ENCODE measurements at places on chromosomes 2 and 18. TPM values are rescaled to one million over a fixed set of nuclear protein-coding genes. Genes with fewer than 3 reads are reported as not detected.

DNA sequence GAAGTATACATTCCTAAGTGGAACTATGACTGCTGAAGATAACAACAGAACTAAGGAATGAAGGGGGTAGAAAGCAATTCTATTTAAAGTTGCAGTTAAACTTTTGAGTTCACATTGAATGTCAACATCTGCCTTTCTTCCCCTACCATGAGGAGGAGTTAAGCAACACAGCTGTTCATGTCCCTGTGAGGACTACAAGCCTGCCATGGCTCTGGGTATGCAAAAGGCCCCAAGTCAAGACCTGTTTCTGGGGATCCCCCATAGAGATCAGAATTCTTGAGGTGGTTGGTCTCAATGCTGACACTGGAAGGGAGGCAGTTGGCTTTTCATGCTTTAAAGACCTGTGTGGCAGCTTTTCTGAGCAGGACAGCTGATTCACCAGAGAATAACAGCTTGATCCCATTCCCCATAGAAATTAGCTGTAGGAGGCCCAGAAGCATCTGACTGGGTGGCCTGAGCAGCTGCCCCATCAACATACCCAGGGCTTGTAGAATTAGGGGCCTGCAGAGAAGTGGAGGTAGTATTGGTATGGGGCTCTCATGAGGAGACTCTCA, 131.0 kb downstream of the SETBP1 start:
- no peak overlapping the region for H3K4me3 ChIP-seq
- DNase-seq = no peak
- H3K36me3 ChIP-seq = peaks cover 10% of the 10 kb centered on the region
- H3K27me3 ChIP-seq = peaks cover 20% of the 10 kb centered on the region
- peaks cover 7% of the 10 kb centered on the region for H3K4me1 ChIP-seq
- no peak overlapping the region for H3K27ac ChIP-seq

DNA sequence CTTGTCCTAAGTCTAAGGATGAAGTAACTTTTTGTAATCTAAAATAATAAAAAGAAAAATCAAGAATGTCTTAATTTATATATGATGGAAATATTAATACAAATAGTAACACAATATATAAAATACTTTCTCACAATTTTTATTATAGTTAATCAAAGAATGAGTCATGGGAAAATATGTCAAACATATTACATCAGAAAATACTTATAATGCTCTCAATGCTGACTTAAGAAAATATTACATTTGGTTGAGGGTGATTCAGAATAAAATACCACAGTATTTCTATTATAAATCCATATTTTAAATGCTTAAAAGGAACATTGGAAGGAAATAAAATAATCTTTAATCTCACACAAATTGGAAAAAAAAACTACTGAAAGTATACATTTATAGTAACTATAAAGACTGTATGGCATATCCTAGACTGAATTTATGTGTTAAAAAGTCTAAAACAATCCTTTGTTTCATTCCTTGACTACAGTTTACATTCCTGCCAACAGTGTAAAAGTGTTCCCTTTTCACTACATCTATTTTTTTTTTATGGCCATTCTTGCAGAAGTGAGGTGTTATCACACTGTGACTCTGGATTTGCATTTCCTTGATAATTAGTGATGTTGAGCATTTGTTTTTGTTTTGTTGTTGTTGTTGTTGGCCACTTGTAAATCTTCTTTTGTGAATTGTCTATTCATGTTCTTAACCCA, 1573.5 kb upstream of the ACVR2A start:
- H3K27ac ChIP-seq = no peak overlapping the region
- no peaks in the 10 kb centered on the region for H3K36me3 ChIP-seq
- no peaks in the 10 kb centered on the region for H3K4me1 ChIP-seq
- no peaks in the 10 kb centered on the region for H3K27me3 ChIP-seq
- no peak overlapping the region for H3K4me3 ChIP-seq

DNA sequence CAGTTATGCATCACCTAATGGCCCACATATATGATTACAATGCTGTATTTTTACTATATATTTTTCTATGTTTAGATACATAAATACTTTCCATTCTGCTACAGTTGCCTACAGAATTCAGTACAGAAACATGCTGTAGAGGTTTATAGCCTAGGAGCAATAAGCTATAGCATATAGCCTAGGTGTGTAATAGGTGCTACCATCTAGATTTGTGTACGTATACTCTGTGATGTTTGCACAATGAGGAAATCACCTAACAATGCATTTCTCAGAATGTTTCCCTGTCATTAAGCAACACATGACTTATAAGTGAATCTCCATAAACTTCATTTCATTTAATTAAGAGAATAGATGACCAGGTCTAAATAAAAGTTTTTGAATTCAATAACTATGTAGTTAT, 43.5 kb downstream of the SLC38A11 start:
- no peak overlapping the region for H3K27ac ChIP-seq
- H3K4me1 ChIP-seq = peaks cover 12% of the 10 kb centered on the region
- no peak overlapping the region for H3K4me3 ChIP-seq
- no peaks in the 10 kb centered on the region for H3K36me3 ChIP-seq
- DNase-seq = no peak
- peaks cover 8% of the 10 kb centered on the region for H3K27me3 ChIP-seq

DNA sequence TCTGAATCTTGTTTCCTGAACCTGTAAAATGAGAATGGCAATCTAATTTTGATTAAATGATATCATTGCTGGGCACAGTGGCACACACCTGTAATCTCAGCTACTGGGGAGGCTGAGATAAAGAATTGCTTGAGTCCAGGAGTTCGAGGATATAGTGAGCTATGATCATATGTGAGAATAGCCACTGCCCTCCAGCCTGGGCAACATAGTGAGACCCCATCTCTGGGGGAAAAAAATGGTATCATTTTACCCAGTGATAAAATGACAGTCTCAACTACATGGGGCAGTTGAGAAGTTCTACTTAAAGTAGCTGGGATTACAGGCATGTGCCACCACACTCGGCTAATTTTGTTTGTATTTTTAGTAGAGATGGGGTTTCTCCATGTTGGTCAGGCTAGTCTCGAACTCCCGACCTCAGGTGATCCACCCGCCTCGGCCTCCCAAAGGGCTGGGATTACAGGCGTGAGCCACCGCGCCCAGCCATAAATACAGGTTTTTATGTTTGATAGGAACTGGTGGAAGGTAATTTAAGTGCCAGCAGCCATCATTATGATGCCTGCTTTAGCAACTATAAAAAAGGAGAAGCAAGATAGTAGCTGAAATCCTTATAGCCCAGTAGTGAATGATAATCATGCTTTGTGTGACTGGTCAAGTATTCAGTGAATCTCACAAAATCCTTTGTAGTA, 17.0 kb downstream of the BZW1 start:
- H3K27me3 ChIP-seq = peaks cover 2% of the 10 kb centered on the region
- peaks cover 19% of the 10 kb centered on the region for H3K36me3 ChIP-seq
- no peak for DNase-seq
- H3K4me3 ChIP-seq = no peak overlapping the region
- H3K4me1 ChIP-seq = peaks cover 7% of the 10 kb centered on the region
- H3K27ac ChIP-seq = no peak overlapping the region

DNA sequence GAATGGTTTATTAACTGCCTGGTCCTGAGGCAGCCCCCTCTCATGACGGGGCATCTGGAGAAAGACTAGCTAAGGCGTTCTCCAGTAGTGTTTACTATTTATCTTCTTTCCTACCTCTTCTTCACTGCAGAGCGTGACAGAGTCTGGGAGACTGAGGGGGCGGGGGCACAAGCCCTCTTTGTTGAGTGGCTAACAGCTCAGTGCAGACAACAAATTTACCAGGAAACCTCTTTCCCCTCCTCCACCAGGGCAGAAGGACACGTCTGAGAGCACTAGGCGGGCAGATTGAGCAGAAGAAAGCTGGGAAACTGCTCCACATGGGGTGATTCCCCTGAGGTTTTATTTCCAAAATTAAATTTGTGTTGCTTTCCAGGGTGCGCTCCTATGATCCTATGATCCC, 322.1 kb downstream of the CNTNAP5 start:
- H3K36me3 ChIP-seq = no peaks in the 10 kb centered on the region
- H3K27ac ChIP-seq = no peak overlapping the region
- H3K27me3 ChIP-seq = no peaks in the 10 kb centered on the region
- DNase-seq = no peak
- no peaks in the 10 kb centered on the region for H3K4me1 ChIP-seq
- H3K4me3 ChIP-seq = no peak overlapping the region

GRCh38 chr18:28706397-28706796, 529.5 kb upstream of the CDH2 start:
- no peak overlapping the region for H3K4me3 ChIP-seq
- no peak for DNase-seq
- no peaks in the 10 kb centered on the region for H3K4me1 ChIP-seq
- no peaks in the 10 kb centered on the region for H3K36me3 ChIP-seq

- H3K27ac ChIP-seq = peak overlapping the region; percentile 90
- H3K4me1 ChIP-seq = peaks cover 61% of the 10 kb centered on the region
Measured at GRCh38 chr2:191637182-191638078, 40.5 kb upstream of the NABP1 start.

- no peaks in the 10 kb centered on the region for H3K36me3 ChIP-seq
- no peak overlapping the region for H3K4me3 ChIP-seq
- no peaks in the 10 kb centered on the region for H3K4me1 ChIP-seq
- no peaks in the 10 kb centered on the region for H3K27me3 ChIP-seq
- no peak overlapping the region for H3K27ac ChIP-seq
Measured at GRCh38 chr2:1709335-1709605, 35.0 kb downstream of the PXDN start.

- H3K36me3 ChIP-seq = peaks cover 42% of the 10 kb centered on the region
- no peak overlapping the region for H3K4me3 ChIP-seq
- H3K4me1 ChIP-seq = no peaks in the 10 kb centered on the region
- DNase-seq = no peak
- no peak overlapping the region for H3K27ac ChIP-seq
- no peaks in the 10 kb centered on the region for H3K27me3 ChIP-seq
Measured at GRCh38 chr2:190254063-190254850, 65.4 kb downstream of the HIBCH start.

DNA sequence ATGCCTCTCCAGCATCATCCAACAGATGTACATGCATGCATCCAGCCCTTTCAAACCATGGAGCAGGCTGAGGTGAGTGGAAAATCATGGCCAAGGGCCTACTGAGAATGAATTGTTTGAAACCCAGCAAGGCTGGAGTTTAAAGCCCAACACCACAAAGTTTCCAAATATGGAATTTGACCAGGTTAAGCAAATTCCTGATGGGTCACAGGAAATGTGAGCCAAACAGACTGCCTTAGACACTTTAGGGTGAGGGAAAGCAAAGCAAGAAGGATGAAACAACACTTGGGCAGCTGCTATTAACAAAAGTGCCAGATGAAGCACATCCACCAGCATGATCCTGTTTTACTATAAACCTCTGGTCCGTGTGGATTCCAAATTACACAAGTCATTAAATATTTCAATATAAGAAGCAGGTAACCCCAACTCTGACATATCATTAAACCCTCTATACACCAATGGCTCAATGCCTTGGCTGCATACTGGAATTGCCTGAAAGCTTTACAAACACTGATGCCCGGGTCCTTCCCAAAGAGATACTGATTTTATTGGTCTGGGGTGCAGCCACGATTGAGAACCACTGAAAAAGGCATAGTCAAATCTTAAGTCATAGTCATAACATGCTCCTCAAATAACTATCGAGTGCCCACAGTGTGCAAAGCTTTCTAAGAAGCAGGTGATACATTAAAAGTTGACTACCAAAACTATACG, 9.1 kb downstream of the KLF7 start:
- peak overlapping the region; percentile 15 for H3K27ac ChIP-seq
- peaks cover 69% of the 10 kb centered on the region for H3K4me1 ChIP-seq
- peak; percentile 66 for DNase-seq
- H3K4me3 ChIP-seq = peak overlapping the region; percentile 10
- H3K36me3 ChIP-seq = peaks cover 26% of the 10 kb centered on the region

DNA sequence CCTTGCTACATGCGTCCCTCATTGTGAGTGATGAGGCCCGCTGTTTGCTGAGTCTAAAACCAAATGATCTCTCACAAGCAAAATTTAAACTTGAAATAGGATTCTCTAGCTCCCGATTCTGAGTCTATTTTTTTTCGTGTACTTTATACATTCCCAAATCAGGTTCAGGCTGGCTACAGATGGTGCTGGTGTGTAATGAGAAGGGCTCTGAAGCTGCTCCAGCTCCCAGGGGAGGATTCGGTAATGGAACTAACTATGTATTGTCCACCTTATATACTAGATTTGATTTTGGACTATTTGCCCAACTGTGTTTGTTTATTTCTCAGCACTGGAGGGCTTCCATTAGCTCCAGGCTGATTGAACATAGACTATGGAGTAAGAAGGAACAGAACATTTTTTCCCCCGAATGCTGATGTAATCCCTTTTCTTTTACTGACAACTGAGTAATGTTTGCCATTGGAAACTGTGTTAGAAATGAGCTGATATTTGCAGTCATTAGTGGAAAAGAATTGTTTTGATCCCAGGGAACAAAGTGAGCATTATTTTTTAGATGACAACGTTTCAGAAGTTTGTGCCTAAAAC, 274.0 kb upstream of the FIGN start:
- H3K27ac ChIP-seq = no peak overlapping the region
- no peaks in the 10 kb centered on the region for H3K36me3 ChIP-seq
- DNase-seq = no peak
- no peaks in the 10 kb centered on the region for H3K4me1 ChIP-seq

GRCh38 chr2:144941743-144942488, 422.0 kb upstream of the ZEB2 start:
- H3K4me1 ChIP-seq = no peaks in the 10 kb centered on the region
- H3K36me3 ChIP-seq = no peaks in the 10 kb centered on the region
- no peak overlapping the region for H3K27ac ChIP-seq

GRCh38 chr2:27027211-27027651, 5.5 kb upstream of the TMEM214 start:
- peaks cover 27% of the 10 kb centered on the region for H3K4me1 ChIP-seq
- no peaks in the 10 kb centered on the region for H3K27me3 ChIP-seq
- H3K4me3 ChIP-seq = no peak overlapping the region

DNA sequence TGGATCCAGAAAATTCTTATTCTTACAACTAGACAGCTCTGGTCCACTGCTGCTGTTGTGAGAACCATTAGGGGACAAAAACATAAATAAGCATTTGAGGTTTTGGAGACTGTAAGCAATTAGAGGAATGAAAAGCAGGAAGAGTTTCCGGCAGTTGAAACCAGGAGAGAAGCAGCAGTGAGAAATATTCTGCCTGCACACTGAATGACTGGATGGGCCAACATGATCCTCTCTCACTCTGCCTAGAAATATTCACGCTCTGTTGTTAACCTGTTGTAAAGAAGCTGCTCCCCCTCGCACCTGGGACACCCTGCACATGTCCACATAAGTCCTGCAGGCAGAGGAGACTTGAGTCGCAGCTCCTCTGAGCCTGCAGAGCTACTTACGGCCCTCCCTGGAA, 60.4 kb upstream of the RNF152 start:
- H3K36me3 ChIP-seq = peaks cover 2% of the 10 kb centered on the region
- DNase-seq = peak; percentile 52
- H3K4me1 ChIP-seq = peaks cover 42% of the 10 kb centered on the region

DNA sequence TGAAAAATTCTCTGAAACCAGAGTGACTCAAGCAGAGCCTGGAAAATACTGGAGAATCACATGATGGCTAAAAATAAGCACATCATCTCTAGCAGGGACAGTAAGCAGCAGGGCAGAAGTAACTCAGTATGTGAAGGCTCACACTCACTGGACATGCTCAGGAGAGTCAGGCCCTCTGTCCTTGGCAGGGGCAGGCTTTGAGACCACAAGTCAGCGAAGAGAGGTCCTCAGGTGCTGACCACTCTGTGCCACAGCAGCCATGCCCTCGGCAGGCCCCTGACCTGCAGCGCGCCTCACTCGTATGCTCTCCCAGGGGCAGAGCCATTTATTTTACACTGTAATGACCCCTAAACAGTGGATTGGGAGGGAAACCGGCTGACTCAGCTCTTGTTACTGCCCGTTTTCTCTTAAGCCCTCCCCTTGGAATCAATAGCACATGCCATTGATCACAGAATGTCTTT, 76.8 kb downstream of the MAPRE2 start:
- no peaks in the 10 kb centered on the region for H3K27me3 ChIP-seq
- H3K27ac ChIP-seq = no peak overlapping the region
- peaks cover 14% of the 10 kb centered on the region for H3K36me3 ChIP-seq
- peaks cover 10% of the 10 kb centered on the region for H3K4me1 ChIP-seq
- no peak for DNase-seq
- no peak overlapping the region for H3K4me3 ChIP-seq

The ZNF804A gene
- not detected for total RNA-seq

The DCDC2C gene
- total RNA-seq = not detected

The KCNG2 gene
- not detected for total RNA-seq
